ENCODE measurements at places on chromosomes 3 and 15.

DNA sequence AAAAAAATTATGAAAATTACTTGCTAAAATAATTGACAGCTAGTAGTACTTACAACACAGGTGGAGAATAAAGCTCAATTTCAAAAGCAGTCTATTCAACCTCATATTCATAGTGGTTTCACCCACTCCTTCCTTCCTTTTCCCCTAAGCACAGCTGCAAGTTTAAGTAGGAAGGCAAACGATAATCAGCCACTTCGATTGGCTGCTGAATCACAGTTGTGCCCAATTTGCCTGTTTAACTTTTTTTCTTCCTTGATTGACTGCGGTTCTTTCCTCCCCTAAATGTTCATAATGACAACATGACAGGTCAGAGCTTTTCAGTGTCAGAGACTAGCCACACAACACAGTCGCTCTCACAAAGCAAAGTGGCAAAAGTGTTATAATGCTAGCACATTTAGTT is 468.0 kb upstream of the GBE1 start:
- no peak for DNase-seq

- DNase-seq, result no peak
Measured at GRCh38 chr15:42138411-42138810, 18.0 kb downstream of the PLA2G4F start.

DNA sequence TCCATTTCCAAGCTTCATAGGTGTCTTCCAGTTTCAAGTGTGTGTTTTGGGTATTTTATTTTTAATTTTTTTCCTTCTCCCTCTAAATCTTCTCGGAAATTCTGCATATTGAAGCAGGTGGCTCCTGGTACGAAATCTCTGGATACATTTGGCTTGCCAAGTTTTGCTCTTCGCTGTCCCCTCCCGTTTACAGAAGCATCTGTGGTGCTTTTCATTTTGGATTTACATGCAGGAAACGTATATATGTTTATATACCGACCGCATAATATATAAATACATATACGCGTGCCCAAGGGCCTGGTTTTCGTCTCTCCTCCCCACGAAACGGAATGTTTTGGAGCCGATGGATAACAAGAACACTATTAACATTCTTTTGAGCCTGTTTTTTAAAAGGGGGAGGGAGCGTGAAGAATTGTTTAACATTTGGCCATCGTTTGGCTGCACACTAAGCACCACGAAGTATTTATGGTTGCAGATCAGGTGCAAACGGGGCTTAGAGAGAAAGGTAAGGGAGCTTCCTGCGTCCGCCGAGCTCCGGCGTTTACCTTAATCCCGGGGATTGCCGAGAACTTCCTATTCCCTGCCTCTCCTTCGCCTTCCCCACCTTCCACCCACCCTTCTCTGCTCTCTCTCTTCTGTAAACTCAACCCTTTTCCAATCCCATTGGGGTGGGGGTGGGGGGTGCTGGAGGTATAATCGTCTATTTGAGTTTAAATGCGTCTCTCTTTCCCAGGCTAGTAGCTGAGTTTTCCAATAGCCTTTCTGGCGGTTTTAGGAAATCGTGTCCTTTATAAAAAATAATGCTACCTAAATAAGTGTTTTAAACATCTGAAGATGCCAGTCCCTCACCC is 1.1 kb upstream of the NLGN1 start:
- no peak for DNase-seq

DNA sequence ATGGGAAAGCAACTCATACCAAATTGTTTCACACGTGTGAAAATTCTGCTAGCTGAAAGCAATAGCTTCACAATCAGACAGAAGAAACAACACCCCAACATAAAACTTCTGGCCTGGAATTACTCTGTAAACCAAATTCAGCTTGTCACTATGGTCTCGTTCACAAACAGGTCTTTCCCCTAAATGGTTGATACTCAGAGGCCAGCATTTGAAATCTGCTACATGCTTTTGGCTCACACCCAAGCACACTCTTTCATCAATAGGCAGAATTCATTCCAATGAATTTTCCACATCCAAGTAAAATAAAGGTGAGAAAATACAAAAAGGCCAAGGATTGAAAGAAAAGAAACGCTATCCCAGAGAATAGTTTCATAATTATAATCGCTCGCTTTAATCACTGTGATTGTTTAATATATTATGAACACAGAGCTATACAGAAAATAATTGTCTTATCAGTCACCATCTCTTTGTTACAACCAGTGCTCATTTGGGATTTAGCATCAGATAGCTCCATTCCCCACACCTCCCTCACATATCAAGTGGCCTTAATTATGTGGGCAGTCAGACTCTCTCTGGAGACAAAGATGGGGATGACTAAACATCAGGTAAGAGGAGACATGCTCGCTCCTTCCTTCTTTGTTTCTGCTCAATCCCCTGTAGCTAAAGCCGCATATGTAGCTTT is 503.8 kb upstream of the ARRDC4 start:
- no peak for DNase-seq

GRCh38 chr3:133404920-133405319 is 5.1 kb downstream of the BFSP2 start:
- no peak for DNase-seq

DNA sequence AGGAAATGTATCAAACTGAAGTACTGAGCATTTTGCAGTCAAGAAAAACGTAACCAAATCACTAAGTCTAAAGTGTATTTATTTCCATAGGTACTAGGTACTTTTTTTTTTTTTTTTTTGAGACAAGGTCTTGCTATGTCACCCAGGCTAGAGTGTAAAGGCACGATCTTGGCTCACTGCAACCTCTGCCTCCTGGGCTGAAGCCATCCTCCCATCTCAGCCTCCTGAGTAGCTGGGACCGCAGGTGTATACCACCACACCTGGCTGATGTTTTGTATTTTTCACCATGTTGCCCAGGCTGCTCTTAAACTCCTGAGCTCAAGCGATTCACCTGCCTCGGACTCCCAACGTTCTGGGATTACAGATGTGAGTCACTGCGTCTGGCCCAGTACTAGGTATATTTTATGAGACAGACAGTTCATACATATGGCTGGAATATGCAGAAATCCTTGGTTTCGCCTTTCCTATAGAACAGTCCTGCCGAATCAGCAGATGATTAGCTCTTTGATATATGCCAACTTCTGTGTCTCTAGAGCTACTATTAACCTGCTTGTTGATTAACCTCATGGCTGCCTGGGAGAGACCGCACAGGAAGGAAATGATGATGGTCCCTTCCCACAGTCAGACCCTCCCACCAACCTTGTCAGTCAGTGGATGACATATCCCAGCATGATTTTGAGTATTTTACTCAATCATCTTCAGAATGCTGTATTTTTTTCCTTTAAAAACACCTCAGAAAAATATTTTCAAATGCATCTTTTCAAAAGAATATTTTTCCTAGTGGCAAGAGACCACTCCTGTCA is 32.3 kb downstream of the TMOD3 start:
- DNase-seq, result no peak

GRCh38 chr3:17772556-17772955 is 30.1 kb upstream of the TBC1D5 start:
- DNase-seq, result no peak

DNA sequence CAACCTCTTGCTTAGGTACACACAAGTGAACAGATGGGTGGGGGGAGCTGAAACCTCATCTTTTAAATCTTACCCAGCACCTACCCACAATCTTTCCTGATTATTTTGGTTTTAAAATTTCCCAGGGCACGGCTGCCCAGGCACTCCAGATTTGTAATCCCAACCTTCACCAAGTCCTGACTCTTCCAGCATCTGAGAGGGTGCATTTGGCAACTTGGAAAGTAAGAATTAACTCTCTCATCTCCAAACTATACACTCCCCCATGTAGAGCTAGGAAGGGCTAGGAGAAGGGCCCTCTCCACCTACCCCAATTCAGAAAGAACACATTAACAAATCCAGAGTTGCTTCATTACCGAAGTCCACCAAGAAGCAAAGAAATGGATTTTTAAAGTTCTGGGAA is 41.7 kb upstream of the PRICKLE2 start:
- no peak for DNase-seq

DNA sequence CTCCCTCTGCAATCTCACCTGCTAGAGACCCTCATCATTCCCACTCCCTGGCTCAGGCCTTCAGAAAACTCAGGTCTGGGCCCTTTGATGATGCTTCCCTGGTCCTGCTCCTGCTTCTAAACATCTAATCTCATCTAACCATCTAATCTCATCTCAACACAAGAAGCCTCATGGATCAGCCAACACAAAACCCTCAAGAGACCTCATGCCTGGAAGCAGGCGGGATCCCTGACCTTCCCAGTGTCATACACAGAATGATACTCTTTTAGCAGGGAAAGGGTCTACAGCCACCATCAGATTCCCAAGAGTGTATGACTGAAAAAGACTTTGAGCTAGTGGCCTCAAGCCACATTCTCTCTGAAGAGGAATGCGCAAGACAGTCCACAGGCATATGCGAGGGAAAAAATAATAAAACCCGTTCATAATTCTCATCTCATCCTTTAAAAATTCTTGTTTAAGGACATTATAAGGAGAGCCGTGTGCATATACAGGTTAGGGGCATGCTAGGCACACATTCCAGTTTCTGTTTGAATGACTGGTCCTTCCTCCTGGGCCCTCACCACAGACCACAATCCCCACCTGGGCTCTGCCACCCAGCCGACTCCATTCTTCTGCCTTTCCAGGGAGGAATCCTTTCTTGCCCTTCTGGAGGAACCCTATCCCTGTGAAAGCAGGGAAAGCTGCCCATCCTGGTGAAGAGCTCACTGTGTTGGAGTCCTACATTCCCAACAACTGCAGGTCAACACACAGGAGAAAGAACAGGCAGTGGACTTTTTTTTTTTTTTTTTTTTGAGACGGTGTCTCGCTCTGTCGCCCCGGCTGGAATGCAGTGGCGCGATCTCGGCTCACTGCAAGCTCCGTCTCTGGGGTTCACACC is 2.2 kb downstream of the ZXDC start:
- no peak for DNase-seq

DNA sequence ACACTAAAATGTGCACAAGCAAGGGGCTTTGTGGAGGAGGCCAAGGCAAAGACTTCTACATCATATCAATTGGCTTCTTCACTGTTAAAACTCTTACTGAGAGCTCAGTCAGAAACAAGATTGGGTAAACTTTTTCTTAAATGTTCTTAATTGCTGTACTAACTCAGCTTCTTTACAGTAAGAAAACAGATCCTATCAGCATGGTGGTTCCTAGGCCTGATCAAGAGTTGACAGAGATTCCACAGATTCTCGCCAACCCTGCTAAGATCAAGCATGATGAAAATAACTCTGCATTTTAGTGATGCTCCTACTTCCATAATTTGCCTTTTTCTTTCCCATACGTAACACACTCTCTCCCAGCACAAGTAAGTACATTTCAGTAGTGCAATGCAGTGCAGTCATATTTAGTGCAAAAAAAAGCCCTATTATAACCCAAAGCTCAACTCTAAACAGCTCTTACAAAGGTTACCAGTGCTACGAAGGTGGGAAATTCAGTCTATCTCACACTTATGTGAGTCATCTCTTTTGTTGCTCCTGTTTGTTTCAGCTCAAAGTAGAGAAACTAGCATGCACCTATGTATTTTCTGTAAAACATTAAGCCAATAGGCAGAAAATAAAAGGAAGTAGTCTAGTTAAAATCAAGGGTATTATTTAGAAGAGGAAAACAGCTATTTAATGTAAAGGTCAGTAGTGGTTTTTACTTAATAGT is 29.9 kb downstream of the TIGIT start:
- no peak for DNase-seq

- DNase-seq, result no peak
Measured at GRCh38 chr3:55453886-55454496, 33.1 kb downstream of the WNT5A start.

DNA sequence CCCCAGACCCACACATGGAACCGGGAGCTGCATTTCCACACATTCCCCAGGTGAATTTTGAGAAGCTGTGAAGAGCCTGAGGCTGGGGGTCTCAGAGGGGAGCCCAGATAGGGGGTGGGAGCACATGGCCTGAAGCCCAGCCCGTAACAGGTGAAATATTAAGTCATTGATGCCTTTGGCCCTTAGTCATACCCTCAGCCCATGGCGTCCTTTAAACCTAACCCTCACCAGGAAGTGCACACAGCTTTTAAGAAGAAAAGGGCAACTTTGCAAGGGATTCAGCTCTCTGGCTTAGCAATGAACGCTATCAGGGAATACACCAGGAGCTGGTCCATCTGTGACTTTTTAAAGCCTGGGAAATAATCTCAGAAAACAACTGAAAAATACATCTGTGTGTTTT is 40.6 kb downstream of the WNT7A start:
- DNase-seq, result no peak

DNA sequence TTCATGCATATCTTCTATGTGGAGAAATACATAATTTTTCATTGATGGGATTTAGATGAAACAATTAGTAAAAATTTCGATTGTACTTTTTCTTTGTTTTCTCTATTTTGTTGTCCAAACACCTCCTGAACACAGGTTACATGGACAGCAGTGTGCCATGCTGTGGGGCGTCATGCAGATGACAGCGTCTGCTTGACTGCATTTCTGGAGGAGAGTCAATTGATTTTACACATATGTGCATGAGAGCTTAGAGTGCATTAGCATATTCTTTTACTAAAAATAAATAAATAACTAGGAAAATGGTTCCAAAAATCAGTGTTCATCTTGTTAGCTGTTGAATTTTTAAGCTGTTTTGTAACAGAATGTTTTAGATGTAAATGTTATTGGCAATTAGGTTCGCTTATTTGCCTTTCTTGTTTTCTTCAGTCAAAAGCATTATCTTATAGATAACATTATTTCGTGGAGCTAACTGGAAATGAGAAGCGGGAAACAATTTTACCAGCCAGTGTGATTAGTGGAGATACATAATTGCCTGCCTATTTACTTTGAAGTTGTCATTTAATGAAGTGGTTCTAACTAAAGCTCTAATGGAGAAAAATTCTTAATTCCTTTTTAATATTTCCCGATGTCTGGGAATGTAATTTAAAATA is 82.7 kb upstream of the VGLL3 start:
- DNase-seq, result no peak

- DNase-seq, result peak; percentile 1
Measured at GRCh38 chr3:15512166-15512565, 9.3 kb downstream of the COLQ start.

DNA sequence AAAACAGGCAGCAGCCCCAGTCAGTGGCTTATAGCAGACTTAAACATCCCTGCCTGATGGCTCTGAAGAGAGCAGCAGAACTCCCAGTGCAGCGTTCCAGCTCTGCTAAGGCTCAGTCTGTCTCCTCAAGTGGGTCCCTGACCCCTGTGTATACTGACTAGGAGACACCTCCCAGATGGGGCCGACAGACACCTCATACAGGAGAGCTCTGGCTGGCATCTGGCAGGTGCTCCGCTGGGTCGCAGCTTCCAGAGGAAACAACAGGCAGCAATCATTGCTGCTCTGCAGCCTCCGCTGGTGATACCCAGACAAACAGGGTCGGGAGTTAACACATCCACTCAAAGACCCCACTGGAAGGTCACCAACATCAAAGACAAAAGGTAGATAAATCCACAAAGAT is 93.5 kb downstream of the RFX7 start:
- no peak for DNase-seq

GRCh38 chr15:52351206-52351908 is 55.8 kb upstream of the MYO5C start:
- no peak for DNase-seq

- no peak for DNase-seq
Measured at GRCh38 chr3:149581248-149581647, 76.6 kb downstream of the WWTR1 start.

- DNase-seq, result no peak
Measured at GRCh38 chr3:42831321-42831713, 22.1 kb downstream of the ACKR2 start.

- no peak for DNase-seq
Measured at GRCh38 chr15:99442252-99442897, 123.4 kb upstream of the MEF2A start.

- DNase-seq, result peak; percentile 40
Measured at GRCh38 chr3:146503461-146504202, 34.3 kb upstream of the PLSCR2 start.

GRCh38 chr3:138124706-138125355 is 7.4 kb downstream of the A4GNT start:
- DNase-seq, result no peak

All from NCI-H1436 treated with DMSO at 0.1 percent for 48 hours (cell line).